HFFc6 (cell line): ENCODE measurements at places on chromosomes 3 and 15. TPM values are rescaled to one million over a fixed set of nuclear protein-coding genes. Genes with fewer than 3 reads are reported as not detected.

GRCh38 chr3:19487386-19487785 lies 339.1 kb downstream of the KCNH8 start:
- H3K4me3 ChIP-seq, result no peak overlapping the region
- H3K4me1 ChIP-seq, result no peaks in the 10 kb centered on the region
- H3K27me3 ChIP-seq, result no peaks in the 10 kb centered on the region; the same call in 1 of the 2 replicates

The ABI3BP gene
- 12.4 to 22.3 TPM (median 15.1 TPM) in 3 replicates for total RNA-seq

The TEX55 gene
- not detected in 3 replicates for total RNA-seq

The MINAR1 gene
- total RNA-seq, result 0.39 to 0.62 TPM (median 0.59 TPM) in 3 replicates

GRCh38 chr15:90213122-90213817 lies 12.1 kb downstream of the SEMA4B start:
- no peaks in the 10 kb centered on the region for H3K27me3 ChIP-seq
- no peak for DNase-seq
- no peak overlapping the region for H3K27ac ChIP-seq
- no peak overlapping the region for H3K4me3 ChIP-seq
- peaks cover 11% of the 10 kb centered on the region for H3K4me1 ChIP-seq
